ENCODE measurements at places on chromosomes 12 and 14. TPM values are rescaled to one million over a fixed set of nuclear protein-coding genes. Genes with fewer than 3 reads are reported as not detected.

Gene OLR1
- total RNA-seq, result 35.1 TPM

GRCh38 chr12:77746096-77746495, 84.6 kb upstream of the NAV3 start:
- no peak for DNase-seq

Gene OR6C74
- total RNA-seq, result not detected

Gene P2RX2
- total RNA-seq, result 2.8 TPM

Gene PLA2G1B
- total RNA-seq, result not detected

Gene CALM1
- 286 TPM for total RNA-seq

Gene CMKLR1
- 20.7 TPM for total RNA-seq

- no peak for DNase-seq
These were observed 1.3 kb downstream of the SLC39A5 start for GRCh38 chr12:56231184-56231582.

Gene HPD
- 1.6 TPM for total RNA-seq

GRCh38 chr12:93180566-93180965, 197.2 kb upstream of the NUDT4 start:
- DNase-seq, result no peak

Gene TCL1B
- not detected for total RNA-seq

- DNase-seq, result no peak
These were observed 5.5 kb downstream of the TNFAIP2 start for GRCh38 chr14:103128631-103129300.

Gene IRAK3
- 136 TPM for total RNA-seq

GRCh38 chr12:54390668-54391551, 6.4 kb upstream of the ZNF385A start:
- no peak for DNase-seq

DNA sequence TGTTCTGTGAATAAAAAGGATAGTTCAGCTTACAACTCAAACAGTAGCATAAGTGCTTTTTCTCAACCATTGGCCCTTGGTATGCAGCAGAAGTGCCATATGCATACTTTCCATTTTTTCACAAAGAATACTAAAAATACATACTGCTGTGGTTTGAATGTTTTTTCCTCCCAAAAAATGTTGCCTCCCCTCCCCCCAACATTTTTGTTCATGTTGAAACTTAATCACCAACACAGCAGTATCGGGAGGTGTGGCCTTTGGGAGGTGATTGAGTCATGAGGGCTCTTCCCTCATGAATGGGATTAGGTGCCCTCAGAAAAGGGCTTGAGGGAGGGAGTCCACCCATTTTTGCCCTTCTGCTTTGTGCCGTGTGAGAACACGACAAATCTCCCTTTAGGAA, 198.6 kb downstream of the ESR2 start:
- DNase-seq, result no peak

- DNase-seq, result no peak
These were observed 200.4 kb downstream of the PIK3C2G start for GRCh38 chr12:18461758-18462157.

DNA sequence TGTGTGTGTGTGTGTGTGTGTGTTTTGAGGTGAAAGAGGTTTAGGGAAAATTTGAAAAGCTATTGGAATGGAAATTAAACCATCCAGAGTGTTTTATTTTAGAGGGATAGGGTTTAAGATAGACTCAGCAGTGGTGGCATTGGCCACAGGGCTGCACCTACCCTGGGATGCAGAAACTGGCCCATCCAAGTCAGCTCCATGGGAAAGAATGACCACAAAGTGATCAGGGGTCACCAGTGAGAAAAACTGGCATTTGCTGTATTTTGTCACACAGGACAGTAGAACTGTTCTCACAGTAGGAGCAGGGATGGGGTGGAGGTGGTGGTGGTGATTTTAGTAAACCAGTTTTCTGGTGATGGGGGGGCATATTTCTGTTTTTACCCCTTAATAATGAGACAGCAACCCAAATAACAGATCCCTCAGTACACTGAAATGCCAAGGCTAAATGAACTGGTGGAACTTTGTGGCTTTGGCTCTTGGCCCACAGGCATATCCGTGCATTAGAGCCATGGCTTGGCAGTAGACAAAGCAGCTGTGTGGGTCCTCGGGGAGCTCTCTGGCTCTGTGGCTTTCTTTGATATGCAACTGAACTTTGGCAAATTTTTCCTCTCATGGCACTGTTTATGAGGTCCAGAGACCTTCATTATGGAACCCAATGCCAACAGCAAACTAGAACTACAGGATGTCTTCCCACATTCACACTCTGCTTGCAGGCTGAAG, 348.3 kb downstream of the ZFP36L1 start:
- no peak for DNase-seq

DNA sequence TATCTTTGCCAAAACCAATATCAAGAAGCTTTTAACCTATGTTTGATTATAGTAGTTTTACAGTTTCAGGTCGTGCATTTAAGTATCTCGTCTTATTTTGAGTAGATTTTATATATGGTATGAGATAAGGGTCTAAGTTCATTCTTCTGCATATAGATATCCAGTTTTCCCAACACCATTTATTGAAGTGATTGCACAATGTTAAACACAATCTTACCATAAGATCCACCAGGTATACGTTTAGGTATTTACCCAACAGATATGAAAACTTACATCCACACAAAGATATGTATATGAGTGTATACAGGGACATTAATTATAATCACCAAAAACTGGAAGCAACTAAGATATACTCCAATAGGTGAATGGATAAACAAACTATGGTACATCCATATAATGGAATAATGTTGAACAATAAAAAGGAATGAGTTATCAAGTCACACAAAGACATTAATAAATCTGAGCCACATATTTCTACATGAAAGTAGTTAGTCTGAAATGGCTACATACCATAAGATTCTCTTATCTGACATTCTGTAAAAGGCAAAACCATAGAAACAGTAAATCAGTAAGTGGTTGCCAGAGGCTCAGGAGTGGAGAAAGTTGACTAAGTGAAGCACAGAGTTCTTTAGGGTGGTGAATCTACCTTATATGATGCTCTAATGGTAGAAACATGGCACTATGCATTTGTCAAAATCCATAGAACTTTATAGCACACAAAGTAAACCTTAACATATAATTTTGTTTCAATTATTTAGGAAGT, 222.6 kb downstream of the NUAK1 start:
- no peak for DNase-seq

Gene DLK1
- total RNA-seq, result not detected

Gene ST8SIA1
- 1.6 TPM for total RNA-seq

DNA sequence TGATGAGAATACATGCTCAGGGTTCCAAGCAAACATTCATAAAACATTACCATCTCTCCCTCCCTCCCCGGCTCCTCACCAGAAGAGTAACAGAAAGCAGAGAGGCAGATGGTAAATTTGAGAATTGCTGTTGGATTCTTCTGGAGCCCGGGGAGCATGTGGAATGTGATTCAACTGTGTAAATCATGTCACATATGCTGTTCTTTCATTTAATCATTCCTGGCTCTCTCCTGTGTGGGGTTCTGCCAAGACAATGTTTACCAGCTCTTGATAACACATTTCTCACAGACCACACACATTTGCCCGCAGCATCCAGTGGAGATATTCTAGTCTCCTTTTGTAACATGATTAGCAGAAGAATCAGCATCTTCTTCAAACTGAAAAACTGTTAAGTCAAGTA, 23.4 kb upstream of the NR2C1 start:
- DNase-seq, result no peak

- DNase-seq, result no peak
These were observed 166.6 kb upstream of the CCDC198 start for GRCh38 chr14:57660208-57660607.

Gene RTN1
- total RNA-seq, result 12.6 TPM

Gene CACNA1C
- 7.0 TPM for total RNA-seq

Gene VRTN
- not detected for total RNA-seq

DNA sequence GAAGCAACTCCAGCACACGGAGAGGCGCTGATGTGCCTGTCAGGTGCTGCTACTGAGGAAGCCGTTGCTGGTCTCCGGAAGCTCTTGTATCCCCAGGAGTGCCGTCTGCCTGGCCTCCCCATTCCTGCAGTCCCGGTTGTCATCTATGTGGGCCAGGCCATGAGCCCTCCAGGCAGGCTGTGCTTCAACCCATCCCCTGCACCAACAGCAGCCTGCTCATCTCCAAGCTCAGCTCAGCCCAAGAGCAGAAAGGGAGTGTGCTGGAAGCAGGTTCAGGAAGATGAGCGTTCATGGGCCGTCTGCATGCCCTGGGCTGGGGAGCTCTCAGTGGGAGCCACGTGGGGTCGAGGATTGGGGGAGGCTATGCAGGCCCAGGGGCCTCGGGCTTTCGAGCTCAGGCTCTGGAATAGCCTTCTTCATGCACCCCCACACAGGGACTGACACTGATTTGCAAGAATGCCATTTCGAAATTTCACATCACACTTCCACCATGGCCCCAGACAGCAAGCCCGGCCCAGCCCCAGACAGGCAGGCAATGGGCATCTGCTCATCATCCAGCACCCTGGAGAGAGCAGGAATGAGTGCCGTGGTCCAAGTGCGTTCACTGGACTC, 164.5 kb downstream of the KIF26A start:
- DNase-seq, result no peak

DNA sequence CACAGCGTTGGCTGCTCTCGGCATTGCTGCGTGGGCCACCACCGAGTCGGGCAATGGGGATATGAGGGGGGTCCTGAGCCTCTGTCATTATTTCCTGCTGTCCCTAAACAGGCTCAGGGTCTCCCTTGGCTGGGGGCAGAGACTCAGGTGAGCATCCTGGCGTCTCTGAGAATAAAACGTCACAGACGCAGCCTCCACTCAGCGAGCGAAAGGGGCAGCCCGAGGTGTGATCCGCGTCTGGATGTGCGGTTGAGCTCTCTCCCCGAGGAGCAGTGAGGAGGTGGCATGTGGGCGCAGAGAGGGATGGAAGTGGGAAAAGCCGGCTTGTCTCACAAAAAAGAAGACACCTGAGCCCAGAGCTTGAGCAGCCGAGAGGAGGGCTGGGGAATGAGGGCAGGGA, 62.6 kb downstream of the GALNT9 start:
- DNase-seq, result no peak

Gene HSPA2
- total RNA-seq, result 18.7 TPM

Gene PTPRQ
- 9.2 TPM for total RNA-seq

Gene INHBC
- not detected for total RNA-seq

- no peak for DNase-seq
These were observed 42.7 kb downstream of the ALX1 start for GRCh38 chr12:85322715-85323114.

DNA sequence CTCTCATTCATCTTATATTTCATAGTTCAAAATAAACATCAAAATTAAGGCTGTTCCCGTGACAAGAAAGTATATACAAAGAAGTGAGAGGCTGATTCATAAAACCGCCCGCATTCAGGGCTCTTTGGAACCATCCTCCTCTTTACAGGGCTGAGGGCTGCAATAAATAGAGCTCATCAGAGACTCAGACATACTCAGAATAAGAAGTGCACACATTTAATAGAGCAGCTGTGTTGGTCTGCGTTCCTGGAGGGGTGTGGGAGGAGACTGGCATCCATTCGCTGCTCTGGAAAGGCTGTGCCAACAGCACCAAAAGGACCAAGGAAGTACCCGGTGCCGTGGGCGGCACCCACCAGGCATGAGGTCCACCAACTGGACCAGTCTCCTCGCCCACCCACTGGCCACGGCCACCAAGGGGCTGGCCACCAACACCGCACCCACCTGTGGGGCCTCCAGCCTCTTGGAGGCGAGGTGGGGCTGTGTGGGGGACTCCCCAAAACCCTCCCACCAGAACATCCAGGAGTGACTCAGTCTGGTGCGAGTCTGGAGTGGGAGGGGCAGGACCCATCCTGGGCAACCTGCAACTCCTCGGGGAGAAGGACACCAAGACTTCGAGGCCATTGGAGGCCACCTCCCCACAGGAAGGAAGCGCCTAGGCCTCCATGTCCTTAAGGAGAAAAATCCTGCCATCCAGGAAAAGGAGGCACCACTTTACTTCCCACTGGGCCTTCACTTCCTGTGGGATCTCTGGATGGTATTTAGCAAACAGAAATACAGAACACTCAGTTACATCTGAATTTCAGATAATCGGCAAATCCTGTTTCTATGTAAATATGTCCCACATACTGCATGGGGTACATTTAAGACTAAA, 32.7 kb downstream of the VCPKMT start:
- no peak for DNase-seq

DNA sequence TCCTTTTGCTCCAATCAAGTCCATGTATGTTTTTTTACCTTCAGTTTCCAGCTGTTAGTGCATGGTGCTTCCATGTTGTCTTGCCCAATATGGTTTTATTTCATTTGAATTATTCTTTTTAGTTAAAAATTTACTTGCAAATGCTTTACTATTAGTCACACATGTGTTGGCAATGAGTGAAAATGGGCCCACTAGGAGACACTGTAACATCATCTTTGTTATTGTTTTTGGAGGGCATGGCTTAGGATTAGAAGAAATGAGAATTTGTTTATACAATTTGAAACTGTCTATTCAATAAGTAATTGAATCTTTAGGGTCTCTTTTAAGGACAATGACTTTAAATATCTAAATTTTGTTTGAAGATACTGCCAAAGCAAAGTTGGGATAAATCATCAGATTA, 133.7 kb downstream of the BRMS1L start:
- no peak for DNase-seq

Gene SLC4A8
- 1.5 TPM for total RNA-seq

DNA sequence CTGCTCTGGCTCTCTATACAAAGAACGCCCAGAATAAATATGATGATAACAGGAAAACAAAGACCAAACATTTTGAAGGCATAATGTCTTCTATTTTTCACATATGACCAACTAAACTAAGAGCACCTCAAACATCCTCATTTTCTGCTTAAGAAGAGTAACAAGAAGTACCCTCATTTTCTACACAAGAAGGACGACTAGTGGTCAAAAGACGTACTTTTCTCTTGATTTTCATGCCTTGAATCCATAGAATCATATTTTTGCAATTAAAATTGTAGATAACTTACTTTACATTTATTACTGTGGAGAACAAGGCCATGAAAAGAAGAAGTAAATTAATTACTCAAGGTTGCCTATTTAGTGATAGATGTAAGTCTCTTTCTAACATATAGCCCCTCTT, 358.6 kb downstream of the DUSP6 start:
- no peak for DNase-seq

- DNase-seq, result no peak
These were observed 9.5 kb downstream of the RITA1 start for GRCh38 chr12:113194971-113195391.

Gene FERMT2
- total RNA-seq, result 162 TPM

GRCh38 chr12:110005319-110005973, 6.2 kb downstream of the ANKRD13A start:
- DNase-seq, result no peak

GRCh38 chr14:24283796-24284460, 12.5 kb upstream of the RABGGTA start:
- DNase-seq, result no peak
